ENCODE measurements at places on chromosomes 12 and 14.
A peak's percentile ranks its signal among the peaks of the same experiment; 100 is the strongest.

- DNase-seq: no peak
Measured at GRCh38 chr14:100692859-100693558, 33.7 kb upstream of the DLK1 start.

DNA sequence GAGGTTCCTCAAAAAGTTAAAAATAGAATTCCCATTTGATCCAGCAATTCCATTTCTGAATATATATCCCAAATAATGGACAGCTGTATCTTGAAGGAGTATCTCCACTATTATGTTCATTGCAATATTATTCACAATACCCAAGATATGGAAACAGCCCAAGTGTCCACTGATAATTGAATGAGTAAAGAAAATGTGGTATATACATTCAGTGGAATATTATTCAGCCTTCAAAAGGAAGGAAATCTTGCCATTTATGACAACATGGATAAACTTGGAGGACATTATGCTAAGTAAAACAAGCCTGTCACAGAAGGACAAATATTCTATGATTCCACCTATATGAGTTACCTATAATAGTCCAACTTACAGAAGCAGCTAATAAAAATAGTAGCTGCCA is 979.0 kb downstream of the SLC6A15 start:
- DNase-seq: no peak

DNA sequence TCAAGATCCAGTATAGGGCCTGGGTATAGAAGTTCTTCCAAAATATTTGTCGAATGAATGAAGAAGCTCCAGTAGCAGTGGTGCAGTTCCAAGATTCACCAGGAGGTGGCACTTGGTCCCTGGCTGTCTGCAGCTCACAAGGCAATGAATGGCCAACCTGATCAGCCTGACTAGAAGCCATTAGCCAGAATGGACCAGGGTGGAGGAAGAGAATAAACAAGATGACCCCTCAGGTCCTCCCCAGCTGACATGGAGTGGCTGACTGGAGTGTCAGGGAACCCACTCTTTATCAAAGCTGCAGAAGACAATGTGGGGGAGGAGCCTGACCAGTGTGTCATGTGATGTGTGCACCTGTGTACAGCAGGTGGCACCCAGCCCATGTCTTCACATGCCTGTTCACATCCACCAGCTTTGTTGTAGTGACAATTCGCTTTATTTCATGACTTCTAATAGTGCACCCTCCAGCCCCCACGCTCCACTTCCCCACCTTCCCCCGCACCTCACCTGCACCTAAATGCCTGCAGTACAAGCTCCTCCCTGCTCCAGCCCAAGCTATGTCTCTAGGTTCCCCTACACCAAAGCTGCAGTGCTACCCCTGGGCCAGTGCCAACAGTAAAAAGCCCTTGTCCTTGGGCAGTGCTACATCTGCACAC is 3.0 kb downstream of the LTBP2 start:
- DNase-seq: peak; percentile 89

- no peak for DNase-seq
Measured at GRCh38 chr12:124007826-124008570, 35.0 kb downstream of the ZNF664 start.

GRCh38 chr12:2876431-2877046 is 435 bp downstream of the FOXM1 start:
- peak; percentile 57 for DNase-seq

DNA sequence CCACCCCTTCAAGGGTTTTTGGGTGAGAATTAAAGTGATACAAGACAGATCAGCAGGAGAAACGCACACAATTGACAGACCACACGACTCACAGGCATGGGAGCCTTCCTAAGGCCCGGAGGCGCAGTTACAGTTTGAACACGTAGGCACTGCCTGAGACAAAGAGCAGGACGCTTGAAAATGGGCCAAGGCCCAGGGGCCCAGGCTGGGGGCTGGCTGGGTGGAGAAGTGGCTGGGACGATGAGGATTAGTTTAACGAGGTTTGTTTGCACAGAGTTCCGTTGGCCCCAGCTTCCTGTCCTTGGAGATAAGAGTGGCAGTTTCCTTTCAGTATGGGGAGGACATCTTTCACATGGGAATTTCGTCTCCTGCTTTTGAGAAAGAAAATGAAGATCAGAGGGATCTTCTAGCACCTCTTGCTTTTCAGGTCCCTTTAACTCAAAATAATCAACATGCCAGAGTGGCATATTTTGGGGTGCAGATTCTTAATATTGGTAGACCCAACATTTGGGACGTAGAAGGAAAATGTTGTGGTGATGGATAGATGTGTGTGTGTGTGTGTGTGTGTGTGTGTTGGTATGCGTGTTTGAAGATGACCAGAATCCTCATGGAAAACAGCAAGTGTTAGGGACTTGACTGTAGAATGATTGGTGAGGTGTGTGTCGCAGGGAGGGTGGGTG is 44.6 kb downstream of the DLK1 start:
- no peak for DNase-seq

DNA sequence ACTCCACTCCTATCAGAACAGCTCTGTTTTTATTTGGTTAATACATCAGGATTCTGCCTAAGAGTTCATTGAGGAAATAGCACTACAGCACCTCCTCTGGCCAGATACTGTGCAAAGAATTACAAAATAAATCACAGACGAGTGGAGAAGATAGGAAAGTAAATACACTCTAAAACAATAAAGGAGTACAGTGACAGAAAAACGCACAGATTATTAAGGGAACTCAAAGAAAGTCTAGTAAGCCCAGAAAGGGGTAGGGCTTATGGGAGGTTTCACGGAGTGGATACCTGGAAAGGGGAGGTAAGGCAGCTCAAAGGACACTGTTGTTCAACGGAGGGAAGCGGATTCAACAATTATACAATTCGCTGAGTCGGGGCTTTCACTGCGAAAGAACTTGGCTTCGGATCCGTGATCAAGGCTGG is 5.5 kb downstream of the OR10AD1 start:
- no peak for DNase-seq

DNA sequence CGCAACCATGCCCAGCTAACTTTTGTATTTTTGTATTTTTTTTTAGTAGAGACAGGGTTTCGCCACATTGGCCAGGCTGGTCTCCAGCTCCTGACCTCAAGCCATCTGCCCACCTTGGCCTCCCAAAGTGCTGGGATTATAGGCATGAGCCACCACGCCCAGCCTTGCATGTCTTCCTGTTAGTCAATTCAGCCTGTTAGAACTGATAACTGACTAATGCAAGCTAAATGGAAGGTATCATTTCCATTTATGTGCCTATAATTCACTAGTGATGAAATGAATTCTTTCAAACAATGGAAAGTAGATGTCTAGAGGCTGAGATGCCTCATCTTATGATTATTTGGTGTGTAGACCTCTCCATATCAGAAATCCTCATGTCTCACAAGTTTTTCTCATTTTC is 37.3 kb upstream of the DIP2B start:
- DNase-seq: no peak

GRCh38 chr12:50749459-50749882 is 14.4 kb upstream of the ATF1 start:
- no peak for DNase-seq

- no peak for DNase-seq
Measured at GRCh38 chr14:36870776-36871175, 209.1 kb downstream of the PAX9 start.
